ENCODE measurements at places on chromosomes 1 and 21.

DNA sequence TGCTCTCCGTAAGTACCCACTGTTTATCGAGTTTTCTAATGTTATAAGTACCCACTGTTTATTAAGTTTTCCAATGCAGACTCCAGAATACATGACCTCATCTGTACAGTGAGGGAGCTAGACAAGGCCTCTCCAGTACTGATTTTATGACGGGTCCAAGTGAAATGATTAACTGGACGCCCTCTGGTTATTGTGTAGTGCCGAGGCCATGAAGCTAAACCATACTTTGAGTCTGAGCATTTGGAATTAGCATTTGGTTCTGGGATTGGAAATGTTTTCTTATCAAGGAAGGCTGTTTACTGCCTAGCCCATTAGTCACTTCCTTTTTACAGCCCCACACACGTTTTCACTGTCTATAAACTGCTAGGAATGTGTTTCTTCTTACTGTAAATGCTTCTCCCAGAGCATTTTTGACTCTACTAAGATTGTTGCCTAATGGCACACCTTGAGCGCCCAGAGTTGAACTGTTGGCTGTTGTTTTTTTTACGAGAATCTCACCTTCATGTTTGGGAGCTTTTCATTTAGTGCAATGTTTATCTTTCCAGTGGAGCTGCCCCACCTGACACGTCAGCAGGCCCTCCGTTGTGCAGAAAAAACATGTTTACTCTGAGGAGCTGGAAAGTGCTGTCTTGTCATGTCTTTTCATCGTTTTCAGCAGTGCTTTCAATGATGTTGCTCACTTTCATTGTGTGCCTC, 26.9 kb downstream of the SPATA46 start:
- peak; percentile 55 for DNase-seq

DNA sequence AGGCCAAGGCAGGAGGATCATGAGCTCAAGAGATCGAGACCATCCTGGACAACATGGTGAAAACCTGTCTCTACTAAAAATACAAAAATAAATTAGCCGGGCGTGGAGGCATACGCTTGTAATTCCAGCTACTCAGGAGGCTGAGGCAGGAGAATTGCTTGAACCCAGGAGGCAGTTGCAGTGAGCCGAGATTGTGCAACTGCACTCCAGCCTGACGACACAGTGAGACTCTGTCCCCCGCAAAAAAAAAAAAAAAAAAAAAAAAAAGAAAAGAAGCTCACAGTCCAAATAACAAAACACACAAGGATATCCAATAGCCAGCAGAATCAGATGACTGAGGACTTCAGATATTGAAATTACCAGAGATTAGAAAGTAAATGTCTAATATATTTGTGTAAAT, 11.8 kb downstream of the AHCTF1 start:
- DNase-seq = no peak

DNA sequence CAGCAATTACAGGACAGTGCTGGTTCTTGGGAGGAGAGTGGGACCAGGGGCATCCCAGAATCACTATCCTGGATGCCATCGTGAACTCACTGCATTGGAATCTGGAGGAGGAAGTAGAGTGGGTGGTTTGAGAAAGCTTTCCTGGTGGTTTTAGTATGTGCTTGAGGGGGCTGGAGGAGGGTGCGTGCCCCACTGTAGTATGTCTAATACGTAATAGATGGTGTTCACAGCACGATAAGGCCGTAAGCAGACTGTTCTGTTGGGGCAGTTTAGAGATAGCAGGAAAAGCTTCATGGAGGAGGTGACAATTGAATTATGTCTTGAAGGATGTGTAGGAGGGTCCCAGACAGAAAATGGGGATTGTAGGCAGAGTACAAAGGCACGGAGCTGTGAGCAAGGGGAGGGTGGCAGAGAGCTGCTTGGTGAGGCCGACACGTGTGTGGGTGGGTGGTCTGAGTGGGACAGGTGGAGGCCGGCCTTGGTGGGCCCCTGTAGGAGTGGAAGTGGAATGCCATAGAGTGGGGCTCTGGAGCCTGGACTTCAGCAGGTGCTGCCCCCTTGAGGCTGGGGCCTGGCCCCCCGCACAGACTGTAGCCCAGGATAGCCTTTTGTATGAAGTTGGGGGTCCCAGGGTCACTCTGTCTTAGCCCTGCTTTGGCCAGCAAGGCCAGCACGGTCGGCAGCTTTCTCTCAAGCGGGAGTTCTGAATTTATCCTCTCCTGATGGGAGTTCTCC, 37.0 kb downstream of the IL6R start:
- DNase-seq = peak; percentile 42

- peak; percentile 84 for DNase-seq
These were observed 54.7 kb upstream of the ABCG1 start for GRCh38 chr21:42164064-42164789.

DNA sequence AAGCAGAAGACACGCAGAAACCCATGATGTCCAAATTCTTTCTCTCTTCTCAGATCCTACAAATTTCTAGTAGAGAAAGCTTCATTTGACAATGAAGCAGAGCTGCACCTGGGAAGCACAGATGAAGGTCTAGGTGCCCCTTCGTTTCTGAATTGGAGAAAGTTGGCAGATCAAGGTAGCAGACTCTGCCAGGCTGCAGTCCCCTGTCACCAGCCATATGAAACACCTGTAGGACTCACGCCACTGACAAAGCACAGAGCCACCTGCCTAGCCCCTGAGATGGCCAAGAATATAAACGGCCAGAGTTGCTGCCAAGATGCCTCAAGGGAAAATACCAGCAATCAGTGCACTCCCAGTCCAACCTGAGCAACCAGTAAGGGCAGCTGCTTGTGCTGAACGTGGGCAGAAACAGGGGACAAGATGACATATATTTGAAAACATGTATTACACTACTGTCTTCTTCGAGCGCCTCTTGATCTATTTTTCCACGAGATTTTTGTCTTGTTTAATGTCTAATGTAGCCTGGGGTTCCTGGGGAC, 20.6 kb upstream of the PLEKHA6 start:
- no peak for DNase-seq

DNA sequence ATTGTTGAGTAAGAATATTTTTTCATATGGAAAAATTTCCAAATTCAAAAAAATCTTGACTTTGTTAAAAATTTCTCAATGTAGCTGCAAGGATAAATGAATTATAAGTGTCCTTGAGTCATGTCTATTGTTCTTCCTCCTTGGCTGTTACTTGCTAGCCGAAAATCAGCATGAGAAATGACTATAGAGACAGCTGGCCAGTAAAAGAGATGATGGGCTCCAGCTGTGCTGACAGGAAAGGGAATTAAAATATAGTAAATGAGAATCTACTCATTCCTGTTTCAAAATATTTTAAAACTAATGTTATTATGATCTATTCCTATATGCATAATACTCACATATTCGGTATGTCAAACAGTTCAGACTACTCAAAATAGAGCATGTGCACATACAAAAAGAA, 1292.6 kb downstream of the BRINP3 start:
- DNase-seq = no peak

DNA sequence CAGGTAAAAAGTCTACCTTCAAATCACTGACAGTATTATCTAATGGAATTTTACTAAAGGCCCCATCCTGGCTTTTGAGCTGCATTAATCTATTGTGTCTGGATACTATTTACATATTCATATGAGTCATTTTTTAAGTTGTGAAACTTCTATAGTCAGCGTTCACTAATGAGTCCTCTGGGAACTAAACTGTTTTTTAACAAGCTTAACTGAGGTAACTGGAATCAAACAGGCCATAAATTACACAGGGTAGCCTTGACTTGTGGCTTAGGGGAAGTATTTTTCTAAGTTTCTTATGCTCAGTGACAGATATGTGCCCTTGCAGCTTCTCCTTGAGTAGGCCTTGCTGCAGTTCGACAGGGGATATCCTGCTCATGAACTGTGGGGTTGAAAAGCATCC, 68.8 kb downstream of the JMJD4 start:
- no peak for DNase-seq

DNA sequence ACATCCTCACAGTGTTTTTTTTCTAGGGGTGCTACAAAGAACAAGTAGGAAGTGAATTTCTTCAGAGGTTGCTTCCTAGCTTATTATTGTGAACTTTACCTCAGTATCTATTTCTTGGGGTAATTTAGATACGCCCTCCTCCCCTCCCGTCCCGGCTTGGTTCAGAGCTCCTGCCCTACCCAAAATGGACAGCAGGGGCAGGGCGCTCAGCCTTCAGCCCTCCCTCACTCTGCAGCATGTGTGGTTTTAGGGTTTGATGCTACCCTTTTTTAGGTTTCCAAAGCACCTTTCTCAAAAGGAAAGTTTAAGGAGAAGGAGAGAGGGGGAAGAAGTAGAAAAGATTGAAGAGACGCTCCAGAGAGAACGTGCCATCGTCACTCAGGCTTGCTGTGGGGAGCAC, 16.9 kb upstream of the POGK start:
- no peak for DNase-seq

DNA sequence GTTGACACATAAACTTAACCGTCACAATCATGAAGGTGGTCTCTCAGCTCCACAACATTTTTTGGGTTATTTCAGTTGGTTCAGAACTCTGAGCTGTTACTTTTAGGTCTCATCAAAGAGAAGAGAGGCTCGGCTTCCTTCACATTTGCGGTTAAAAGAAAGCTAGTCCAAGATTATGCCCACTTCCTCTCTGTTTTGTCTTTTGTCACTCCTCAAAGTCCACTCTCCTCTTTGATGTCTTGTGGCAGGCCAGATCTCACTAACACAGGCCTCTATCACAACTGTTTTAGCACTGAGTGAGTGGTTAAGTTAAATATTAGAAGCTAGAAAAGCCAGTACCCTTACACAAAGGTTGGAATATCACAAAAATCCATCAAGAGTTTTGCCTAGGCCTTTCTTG, 195.7 kb downstream of the FCRL5 start:
- DNase-seq = no peak

DNA sequence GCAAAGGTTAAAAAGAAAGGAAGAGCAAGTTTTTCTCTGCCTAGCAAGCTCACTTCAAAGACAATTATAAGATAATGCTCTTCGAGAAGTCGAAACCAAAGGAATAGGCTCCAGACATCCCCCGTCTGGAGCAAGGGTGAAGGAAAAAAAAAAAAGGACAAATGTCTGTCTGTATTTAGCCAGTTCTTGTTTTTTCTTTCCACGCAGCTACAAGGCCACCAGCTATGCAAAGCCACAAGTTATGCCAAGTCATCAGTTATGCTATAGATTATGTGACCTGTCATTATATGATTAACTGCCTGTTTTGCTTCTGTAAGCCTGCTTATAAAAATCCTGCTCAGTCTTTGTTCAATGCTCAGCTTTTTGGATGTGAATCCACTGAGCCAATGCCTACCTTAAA, 2.4 kb upstream of the THEM5 start:
- no peak for DNase-seq

DNA sequence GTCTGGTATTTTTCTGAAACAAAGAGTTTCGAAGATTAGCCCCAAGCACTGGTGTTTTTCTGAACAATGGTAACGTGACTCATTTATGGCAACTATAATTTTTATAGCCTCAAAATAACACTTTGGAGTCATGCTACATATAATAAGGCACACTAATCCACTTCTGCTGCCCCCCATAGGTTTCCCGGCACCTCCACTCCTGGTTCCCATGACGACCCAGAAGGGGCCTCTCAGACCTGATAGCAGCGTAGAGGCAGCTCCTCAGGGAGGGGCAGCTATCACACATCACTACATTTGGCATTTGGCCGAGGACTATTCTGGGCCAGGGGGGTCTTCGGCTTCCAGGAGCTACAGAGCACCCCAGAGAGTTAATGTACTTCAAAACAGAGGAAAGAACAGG, 23.3 kb downstream of the CAPN8 start:
- no peak for DNase-seq

DNA sequence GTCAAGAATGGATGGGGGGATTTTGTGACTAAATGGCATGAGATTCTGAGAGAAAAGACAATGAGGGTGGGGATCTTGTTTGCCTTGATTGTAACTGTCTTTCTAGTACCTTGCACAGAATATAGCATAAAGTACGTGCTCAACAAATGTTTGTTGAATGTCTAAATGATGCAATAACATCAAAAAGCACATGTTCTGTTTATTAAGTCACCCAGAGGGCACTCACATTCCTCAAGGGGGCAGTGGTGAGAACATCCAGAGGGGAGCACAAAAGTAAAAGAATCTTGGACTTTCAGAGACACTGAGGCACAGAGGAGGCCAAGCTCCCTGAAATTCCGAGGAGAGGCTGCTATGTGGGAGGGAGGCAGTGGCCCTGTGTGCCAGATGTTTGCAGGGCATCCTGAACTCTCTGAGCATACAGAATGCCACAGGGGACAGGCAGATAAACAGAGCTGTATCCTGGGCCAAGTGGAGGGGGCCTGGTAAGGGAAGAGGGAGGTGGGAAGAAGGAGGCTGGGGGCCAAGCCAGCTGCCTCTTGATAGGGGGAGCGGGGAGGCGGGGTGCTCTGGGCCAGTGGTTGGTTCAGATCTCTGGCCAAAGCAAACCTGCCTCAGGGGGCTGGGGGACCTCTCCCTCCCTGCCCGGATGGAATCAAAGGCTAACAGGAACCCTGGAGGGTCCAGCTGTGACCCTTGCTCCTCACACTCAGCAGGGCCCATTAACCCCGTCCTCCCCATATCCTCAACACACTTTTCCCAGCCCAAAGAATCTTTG, 6.5 kb upstream of the ATP1A2 start:
- peak; percentile 41 for DNase-seq

DNA sequence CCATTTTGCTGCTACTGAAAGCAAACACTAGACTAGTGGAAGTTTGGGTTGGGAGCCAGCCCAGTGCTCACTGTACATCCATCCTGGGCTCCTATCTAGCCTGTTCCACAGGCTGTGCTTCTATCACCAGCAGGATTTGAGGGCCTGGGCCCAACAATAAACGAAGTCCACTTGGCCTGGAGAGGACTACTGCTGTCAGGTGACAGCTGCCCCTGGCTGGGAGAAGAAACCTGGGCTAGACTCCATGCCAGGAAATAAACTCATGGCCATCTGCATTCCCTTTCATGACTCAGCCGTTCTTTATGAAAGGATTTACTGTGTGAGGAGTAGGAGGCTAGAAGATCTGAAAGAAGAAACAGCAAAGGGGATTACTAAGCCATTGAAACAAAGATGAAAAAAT, 35.5 kb downstream of the COLGALT2 start:
- DNase-seq = no peak

GRCh38 chr1:68904477-68904876, 407.6 kb upstream of the DEPDC1 start:
- DNase-seq = no peak

GRCh38 chr1:48841461-48841860, 64.8 kb upstream of the BEND5 start:
- no peak for DNase-seq

DNA sequence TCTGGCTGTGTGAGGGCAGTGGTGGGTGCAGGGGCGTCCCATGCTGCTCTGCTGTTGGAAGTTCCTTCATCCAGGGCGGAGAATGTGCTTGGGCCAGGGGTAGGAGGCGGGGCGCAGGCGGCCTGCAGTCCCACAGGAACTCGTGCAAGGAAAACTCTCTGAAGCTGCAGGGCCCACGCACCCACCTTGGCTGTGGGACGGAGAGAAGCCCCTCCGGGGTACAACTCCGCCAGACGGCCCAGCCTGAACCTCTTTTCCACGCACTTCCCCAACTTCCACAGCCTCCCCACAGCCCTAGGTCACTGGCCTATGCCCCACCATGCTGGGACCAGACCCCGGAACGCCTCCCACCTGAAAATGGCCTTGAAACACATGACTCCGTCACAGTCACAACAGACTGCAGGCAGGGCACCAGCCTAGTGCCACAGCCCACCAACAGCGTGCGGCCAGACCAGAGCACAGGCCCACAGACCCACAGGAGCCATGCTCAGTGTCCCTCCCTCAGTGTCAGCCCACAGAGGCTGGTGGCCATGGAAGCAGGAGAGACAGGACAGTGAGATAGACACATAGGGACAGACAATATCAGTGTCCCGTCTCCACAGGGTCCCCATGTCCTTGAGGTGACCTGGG, 47.8 kb downstream of the WNT9A start:
- DNase-seq = no peak
